A549 treated with CORT108297 at 1 μM for 4 hours (cell line): ENCODE measurements at places on chromosomes 7 and 10. TPM values are rescaled to one million over a fixed set of nuclear protein-coding genes. Genes with fewer than 3 reads are reported as not detected.

Gene PPP1R3A
- total RNA-seq = not detected in 5 replicates

Gene FEZF1
- total RNA-seq = not detected in 5 replicates

Gene SFTPD
- 0.23 to 0.66 TPM (median 0.31 TPM) in 4 of 5 replicates, not detected in the other for total RNA-seq

Gene TRIM56
- total RNA-seq = 10.5 to 14.9 TPM (median 12.8 TPM) in 5 replicates

Gene TMEM184A
- 10.0 to 15.2 TPM (median 14.8 TPM) in 5 replicates for total RNA-seq

Gene PHYHIPL
- total RNA-seq = 0.18 to 0.39 TPM (median 0.31 TPM) in 5 replicates

Gene KCTD7
- 6.3 to 9.1 TPM (median 6.7 TPM) in 5 replicates for total RNA-seq

Gene CPVL
- 0.12 to 0.62 TPM (median 0.34 TPM) in 5 replicates for total RNA-seq

Gene SLC16A9
- total RNA-seq = 0.06 to 0.09 TPM (median 0.07 TPM) in 5 replicates

Gene FAM25C
- total RNA-seq = 0.53 to 3.3 TPM (median 1.4 TPM) in 4 of 5 replicates, not detected in the other

Gene HOXA11
- total RNA-seq = 0.54 to 0.79 TPM (median 0.77 TPM) in 5 replicates

Gene DPYSL4
- 15.0 to 20.0 TPM (median 18.9 TPM) in 5 replicates for total RNA-seq

Gene TWNK
- total RNA-seq = 37.5 to 46.4 TPM (median 41.9 TPM) in 5 replicates

Gene DGKI
- total RNA-seq = 0.20 to 0.40 TPM (median 0.29 TPM) in 5 replicates

Gene PTPRZ1
- total RNA-seq = not detected in 5 replicates

Gene NOS3
- 0.22 to 0.65 TPM (median 0.42 TPM) in 5 replicates for total RNA-seq
